ENCODE measurements at places on chromosomes 11 and 22. TPM values are rescaled to one million over a fixed set of nuclear protein-coding genes. Genes with fewer than 3 reads are reported as not detected.

OR51B2 gene
- total RNA-seq: not detected

CCDC188 gene
- not detected for total RNA-seq

OR8D4 gene
- total RNA-seq: not detected

CRYAB gene
- 16.2 TPM for total RNA-seq

CHID1 gene
- 52.8 TPM for total RNA-seq

RTN3 gene
- 100 TPM for total RNA-seq

ASCL3 gene
- total RNA-seq: not detected

SEPTIN3 gene
- total RNA-seq: not detected

CARNS1 gene
- 0.54 TPM for total RNA-seq
